H54 (cell line): ENCODE measurements at places on chromosomes 7 and 10.

GRCh38 chr7:68440866-68441265 is 1157.4 kb upstream of the AUTS2 start:
- DNase-seq = no peak

- no peak for DNase-seq
Observed at GRCh38 chr10:119331061-119331460, 123.7 kb downstream of the GRK5 start.

- no peak for DNase-seq
Observed at GRCh38 chr10:123666318-123667236, at the start of gene GPR26. GPR26 (plus strand) TSS chr10:123666355; CDS start chr10:123666408, 53 bp downstream.

GRCh38 chr7:142301923-142302550 is 44.2 kb upstream of the PRSS58 start:
- DNase-seq = no peak

- DNase-seq = no peak
Observed at GRCh38 chr7:55121249-55121648, 102.4 kb downstream of the EGFR start.

DNA sequence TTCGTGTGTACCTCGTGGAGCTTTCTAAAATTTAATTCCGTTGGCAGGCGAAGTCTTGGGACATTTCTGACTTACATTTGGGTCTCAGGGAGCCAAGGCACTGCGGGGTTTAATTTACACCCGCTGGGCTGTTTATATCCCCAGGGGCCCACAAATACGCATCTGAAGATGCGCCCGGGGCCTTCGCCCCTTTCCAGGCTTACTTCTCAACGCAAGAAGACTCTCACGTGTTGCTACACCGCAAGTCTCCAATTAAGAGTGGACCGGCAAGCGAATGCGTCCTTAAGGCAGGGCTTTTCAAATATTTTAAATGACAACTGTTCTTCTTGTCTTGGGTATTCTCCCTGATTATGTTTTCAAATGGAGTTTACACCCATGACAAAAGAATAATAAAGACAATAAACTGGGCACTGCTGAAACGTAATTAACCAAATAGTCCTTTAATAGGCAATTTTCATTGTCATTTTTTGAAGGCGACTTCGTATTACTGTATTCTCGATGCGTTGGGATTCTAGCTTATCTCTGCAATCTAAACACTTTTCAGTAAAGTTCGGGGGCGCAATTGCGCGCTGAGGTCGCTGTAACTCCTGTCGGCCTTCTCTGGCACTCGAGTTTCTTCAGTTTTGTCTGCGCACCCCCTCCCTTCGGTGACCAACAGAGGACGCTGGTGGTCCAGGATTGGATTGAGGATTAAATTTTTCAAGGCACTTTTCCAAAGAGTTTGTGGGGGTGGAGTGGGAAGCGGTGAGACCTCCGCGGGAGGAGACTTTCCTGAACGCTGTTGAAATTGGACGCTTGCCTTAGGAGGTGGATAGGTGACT is 837 bp upstream of the IGFBP3 start:
- peak; percentile 74 for DNase-seq

DNA sequence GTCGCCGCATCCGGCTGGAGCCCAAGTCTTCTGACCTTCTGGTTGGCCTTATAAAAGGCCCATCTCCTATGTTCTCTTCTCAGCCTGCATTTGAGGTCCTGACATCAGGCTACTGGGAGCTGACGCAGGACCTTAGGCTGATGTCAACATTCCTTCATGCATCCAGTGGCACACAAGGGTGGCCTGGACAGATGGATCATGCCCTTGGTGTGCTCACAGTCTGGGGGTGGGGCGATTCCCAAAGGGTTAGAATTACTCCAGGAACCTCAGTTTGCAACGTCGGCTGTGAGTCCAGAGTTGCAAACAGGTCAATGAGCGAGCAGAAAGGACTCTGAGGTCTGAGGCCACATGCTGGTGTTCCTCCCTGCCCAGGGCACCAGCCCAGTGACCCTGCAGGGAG is 8.2 kb upstream of the CLIP2 start:
- no peak for DNase-seq

DNA sequence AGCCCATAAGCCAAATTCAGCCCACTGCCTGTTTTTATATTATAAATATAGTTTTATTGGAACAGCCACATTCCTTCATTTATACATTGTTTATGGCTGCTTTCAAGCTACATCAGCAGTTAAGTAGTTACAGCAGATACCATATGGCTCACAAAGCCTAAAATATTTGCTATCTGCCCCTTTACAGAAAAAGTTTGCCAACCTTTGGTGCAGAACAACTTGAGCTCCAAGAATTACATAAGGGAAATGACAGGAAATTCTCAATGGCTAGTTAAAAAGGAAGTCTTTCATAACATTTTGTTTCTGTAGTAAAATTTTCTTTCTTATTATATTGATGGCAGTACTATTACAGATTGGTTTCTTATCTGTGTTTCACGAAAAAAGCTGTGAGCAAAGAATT is 59.3 kb downstream of the COL28A1 start:
- no peak for DNase-seq

DNA sequence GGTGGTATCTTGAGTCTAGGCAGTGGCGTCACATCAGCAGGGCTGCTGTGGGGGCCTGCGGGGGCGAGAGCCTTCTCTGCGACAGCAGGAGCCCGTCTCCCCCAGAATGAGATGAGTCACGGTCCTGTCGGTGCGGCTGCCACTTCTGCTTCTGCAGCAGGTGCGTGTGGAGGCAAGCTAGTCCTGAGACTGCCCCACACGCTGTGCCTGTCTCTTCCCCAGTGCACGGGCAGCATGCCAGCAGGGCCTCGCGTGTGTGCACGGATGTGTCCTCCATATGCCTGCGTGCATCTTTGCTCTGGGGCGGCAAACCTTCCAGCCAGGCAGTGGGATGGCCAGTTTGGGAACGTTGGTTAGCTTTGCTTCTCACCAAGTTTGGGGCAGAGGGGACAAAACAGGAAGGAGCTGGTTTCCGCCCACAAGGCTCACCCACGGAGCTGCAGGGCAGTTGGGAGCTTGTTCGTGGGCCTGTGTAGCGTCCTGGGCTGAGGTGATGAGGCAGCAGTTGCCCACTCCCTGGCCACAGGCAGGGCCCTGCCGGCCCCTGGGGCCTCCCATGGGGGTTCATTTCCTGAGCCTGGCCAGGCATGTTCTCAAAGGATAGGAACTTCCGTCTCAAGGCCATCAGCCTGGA is 60.8 kb upstream of the PPIF start:
- no peak for DNase-seq

DNA sequence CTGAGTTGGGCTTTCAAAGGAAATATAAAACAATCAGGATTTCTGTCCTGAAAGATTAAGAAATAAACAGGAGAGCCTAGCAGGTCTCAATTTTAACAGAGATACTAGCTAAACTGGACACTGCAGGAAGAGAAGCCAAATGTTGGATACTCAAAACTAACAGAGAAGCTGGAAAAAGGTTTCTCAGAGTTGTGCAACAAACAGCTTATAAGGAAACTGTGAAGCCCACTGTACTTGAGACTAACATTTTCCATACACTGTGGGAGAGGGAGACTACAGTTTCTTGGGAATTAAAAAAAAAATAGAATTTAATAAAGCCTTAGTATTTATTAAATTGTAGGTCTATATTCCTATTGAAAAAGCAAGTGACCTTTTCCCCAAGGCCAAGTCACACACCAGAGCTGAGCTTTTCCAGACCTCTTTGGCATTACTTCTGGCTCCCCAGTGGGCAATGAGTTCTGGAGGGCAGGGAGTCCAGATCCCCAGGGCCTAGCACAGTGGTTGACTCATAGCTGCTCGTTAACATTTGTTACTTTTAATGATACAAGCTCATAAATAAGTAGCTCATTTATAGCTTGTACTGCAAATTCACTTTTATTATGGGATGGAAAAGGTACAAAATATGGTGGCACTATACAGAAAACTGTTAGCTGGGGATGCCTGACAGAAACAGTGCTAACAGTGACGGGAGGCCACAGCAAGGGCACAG is 68.3 kb downstream of the MINDY3 start:
- DNase-seq = no peak

DNA sequence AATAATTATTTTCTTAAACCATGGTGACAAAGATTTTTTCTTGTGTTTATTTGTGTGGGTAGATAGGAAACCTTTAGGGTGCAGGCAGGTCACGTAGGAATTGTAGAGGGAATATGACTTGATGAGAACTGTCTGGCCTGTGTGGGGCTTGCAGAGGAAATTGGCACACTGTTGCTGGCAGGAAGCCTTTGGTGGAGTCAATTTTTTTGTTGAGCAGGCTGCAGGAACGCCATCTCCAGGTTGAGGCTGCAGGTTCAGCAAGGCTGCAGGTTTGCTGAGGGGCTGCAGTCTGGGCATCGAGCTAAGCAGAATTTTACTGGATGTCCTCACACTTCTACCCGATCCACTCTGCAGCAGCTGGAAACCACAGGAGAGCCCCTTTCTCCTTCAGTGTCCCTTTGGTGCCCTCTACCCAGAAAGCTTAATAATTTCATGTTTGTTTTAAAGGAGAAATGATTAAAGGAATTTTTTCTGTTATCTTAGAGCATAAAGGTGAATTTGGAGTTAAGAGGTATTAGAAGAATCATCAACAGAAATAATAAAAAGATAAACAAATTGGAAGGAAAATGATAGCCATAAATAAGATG is 37.0 kb downstream of the TBC1D12 start:
- DNase-seq = no peak

DNA sequence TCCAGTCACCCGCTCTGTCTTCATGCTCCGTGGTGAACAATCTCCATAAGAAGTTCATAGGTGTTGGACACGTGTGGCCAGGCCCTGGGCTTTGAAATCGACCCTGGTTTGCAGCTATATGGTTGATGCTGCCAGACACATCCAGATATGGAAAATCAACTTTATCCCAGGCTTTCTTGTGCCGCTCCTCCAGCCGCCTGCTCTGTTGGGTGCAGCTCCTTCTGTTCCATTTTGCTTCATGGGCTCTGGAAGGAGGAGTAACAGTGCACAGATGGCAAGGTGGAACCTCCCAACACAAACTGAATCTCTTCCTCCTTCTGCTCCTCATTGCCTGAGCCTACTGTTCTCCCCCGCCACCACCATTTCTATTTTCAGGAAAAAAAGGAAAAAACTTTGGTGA is 44.7 kb downstream of the THNSL1 start:
- DNase-seq = no peak

DNA sequence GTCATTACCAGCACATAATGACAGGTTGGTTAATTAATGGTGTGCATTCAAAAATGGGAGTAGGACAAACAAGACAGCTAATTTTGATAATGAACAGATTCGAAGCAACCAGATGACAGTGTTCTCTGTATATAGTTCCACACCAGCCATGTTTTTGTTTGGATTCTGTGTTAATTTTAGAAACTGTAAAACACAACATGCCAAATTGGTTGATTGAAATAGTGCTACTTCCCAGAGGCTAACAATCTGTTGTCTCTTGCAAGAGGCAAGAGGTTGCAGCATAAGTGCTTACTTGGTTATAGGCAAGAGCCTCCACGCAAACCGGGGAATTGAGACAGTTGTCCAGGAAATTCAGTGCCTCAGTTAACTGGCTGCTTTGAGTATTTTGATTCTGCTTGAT is 170.2 kb upstream of the HABP2 start:
- no peak for DNase-seq

DNA sequence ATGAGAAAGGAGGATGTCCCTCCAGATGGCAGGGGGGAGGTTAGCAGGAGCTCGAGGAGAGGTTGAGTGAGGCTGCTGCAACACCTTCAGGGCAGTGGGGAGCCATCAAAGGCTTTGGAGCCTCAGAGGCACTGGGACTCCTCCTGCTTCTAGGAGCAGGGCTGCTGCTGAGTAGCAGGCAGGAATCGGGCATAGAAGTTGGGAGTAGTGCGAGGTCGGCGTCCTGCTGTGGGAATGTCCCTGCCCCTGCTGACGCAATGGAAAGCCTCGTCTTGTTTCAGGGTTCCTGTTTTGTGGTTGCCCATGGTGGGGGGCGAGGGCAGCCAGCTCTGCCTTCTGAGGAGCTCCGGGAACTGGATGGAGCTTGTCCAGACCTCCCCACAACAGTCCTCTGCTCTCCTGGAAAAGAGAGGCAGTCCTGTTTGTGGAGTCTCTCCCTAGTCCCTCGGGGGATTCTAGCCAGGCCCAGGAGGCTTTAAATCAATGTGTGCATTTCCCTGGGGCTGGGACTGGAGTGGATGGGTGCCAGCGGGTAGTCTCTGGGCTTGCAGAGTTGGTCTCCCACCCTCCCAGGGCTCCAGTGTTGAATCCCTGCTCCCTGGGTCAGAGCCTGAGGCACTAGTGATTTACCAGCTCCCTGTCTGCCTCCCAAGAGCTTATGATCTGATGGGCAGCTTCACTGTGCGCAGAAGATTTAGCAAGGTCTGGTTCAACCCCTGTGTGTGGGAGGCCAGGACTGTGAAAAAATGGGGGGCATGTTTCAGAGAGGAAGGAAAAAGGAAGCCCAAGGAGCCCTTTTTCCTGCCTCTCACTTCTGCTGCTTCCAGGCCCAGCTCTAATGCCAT is 98.7 kb upstream of the PPIF start:
- DNase-seq = no peak

GRCh38 chr10:102888048-102888447 is 18.8 kb downstream of the AS3MT start:
- DNase-seq = no peak

GRCh38 chr7:139568813-139569490 is 45.5 kb downstream of the CLEC2L start:
- DNase-seq = no peak

- no peak for DNase-seq
Observed at GRCh38 chr7:81534446-81534845, 235.4 kb downstream of the HGF start.

- no peak for DNase-seq
Observed at GRCh38 chr7:29405891-29406290, 157.7 kb upstream of the PRR15 start.

- DNase-seq = no peak
Observed at GRCh38 chr7:125195156-125195555, 265.5 kb upstream of the POT1 start.

DNA sequence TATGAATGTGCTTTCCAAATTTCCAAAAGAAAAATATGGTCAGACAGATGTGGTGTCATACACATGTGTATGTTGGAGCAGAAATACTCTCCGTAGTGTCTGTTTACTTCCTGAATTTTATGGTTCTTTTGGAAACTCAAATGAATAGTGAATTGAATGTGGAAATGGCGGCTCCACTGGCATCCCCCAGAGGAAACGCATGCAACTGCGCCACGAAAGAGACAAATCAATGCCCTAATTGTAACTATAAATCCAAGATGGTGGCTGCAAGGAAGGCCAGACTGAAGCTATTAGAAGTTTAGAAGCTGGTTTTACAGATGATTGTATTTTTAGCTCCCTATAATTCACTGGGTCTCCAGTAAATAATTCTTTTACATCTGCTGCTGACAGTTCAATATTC is 246.7 kb downstream of the FGFR2 start:
- no peak for DNase-seq

DNA sequence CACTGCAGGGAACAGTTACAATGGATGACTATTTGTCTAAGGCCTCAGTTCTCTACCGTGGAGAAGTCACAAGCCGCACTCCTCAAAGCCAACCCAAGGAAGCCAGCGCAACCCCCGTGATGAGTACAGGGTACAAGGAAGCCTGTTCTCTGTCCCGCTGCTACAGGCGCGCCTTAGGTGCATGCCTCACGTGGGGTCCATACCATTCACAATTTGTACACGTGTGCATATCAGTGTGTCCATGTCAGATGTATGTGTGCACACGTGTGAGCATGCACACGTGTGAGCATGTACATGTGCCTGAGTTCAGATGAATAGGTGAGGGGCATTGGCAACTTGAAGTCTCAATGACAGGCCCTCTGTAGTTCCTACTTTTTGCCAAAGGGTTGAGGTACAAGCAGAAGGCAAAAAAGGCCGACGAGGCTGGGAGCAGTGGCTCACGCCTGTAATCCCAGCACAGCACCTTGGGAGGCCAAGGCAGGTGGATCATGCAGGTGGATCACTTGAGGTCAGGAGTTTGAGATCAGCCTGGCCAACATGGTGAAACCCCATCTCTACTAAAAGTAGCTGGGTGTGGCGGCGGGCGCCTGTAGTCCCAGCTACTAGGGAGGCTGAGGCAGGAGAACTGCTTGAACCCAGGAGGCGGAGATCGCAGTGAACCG is 62.8 kb downstream of the CTBP2 start:
- DNase-seq = no peak
